ENCODE measurements at places on chromosomes 4 and X. TPM values are rescaled to one million over a fixed set of nuclear protein-coding genes. Genes with fewer than 3 reads are reported as not detected.

GRIPAP1 gene
- total RNA-seq: 87.3 TPM

PCDH19 gene
- total RNA-seq: not detected

AMER1 gene
- 6.5 TPM for total RNA-seq

- peaks cover 24% of the 10 kb centered on the region for H3K36me3 ChIP-seq
- H3K4me1 ChIP-seq: peaks cover 3% of the 10 kb centered on the region
- H3K27me3 ChIP-seq: no peaks in the 10 kb centered on the region
- no peak overlapping the region for H3K27ac ChIP-seq
- DNase-seq: no peak
These were observed 39.3 kb downstream of the SLAIN2 start for GRCh38 chr4:48380583-48381167.

DNA sequence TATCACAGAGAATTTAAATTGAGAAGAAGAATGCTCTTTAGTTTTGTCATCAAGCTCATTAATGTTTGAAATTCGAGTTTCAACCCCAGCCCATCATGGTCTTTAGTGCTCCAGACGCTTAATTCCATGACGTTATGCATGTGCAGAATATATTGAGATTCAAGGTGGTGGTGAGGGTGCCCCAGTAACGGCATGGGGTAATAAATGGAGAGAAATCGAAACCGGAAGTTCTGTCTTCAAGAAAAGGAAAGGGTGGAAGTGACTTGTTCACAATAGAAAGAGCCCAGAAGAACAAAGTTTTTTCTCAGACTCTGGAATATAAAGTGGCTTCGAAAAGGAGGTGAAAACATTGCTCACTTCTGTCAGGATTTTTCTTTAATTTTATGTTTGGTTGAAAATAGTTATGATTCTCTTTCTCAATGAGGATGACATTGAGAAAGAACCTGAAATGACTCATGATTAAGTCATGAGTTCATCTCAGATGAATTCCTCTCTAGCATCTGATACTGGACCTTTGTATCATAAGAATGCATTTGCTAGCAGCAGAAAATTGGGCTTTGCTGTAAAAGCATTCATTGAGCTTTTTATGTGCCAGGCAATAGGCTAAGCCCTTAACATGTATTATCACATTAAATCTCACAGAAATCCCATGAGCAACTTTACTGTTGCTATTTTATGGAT is 779 bp upstream of the DDX60L start:
- H3K27me3 ChIP-seq: no peaks in the 10 kb centered on the region
- H3K4me1 ChIP-seq: peaks cover 60% of the 10 kb centered on the region
- peak; percentile 85 for DNase-seq
- peak overlapping the region; percentile 98 for H3K4me3 ChIP-seq

DNA sequence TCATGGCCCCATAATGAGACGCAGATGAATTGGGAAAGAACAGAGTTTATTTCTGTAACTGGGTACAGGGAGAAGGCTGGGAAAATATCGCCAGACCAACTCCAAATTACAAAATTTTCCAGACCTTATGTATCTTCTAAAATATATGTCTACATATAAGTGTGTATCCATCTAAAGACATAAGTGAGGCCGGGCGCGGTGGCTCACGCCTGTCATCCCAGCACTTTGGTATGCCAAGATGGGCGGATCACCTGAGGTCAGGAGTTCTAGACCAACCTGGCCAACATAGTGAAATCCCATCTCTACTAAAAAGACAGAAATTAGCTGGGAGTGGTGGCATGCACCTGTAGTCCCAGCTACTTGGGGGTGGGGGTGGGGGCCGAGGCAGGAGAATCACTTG is 11.7 kb upstream of the DHRSX start:
- H3K4me1 ChIP-seq: peaks cover 3% of the 10 kb centered on the region
- no peak overlapping the region for H3K4me3 ChIP-seq
- no peak overlapping the region for H3K27ac ChIP-seq
- H3K27me3 ChIP-seq: no peaks in the 10 kb centered on the region

DNA sequence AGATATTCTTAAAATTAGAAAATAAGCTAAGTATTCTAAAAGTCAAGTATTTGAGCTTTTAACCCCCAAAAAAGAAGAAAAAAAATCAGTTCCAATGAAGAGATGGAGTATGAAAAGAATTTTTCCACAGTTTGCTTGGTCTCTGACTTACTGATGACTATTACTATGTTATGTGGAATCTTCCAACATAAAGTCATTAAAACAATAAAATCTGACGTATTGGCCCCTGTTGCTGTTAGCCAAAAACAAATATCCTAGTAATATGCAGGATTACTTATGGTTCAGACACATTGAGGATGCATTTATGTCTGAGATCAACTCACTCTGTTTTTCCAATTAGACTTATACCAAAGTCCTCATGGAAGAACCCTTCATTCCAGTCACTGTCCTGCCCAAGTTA is 517.2 kb upstream of the ADGRL3 start:
- no peaks in the 10 kb centered on the region for H3K36me3 ChIP-seq
- H3K27me3 ChIP-seq: no peaks in the 10 kb centered on the region
- no peaks in the 10 kb centered on the region for H3K4me1 ChIP-seq

GRCh38 chr4:40956721-40957255 is 207.0 kb downstream of the NSUN7 start:
- no peak overlapping the region for H3K27ac ChIP-seq
- H3K4me3 ChIP-seq: no peak overlapping the region
- no peaks in the 10 kb centered on the region for H3K4me1 ChIP-seq
- DNase-seq: no peak
- peaks cover 3% of the 10 kb centered on the region for H3K27me3 ChIP-seq
- no peaks in the 10 kb centered on the region for H3K36me3 ChIP-seq

- no peaks in the 10 kb centered on the region for H3K27me3 ChIP-seq
- peak overlapping the region; percentile 93 for H3K27ac ChIP-seq
- DNase-seq: peak; percentile 55
- peak overlapping the region; percentile 87 for H3K4me3 ChIP-seq
- peaks cover 5% of the 10 kb centered on the region for H3K36me3 ChIP-seq
- peaks cover 33% of the 10 kb centered on the region for H3K4me1 ChIP-seq
These were observed 457 bp upstream of the RAB9A start for GRCh38 chrX:13688384-13688957.

DNA sequence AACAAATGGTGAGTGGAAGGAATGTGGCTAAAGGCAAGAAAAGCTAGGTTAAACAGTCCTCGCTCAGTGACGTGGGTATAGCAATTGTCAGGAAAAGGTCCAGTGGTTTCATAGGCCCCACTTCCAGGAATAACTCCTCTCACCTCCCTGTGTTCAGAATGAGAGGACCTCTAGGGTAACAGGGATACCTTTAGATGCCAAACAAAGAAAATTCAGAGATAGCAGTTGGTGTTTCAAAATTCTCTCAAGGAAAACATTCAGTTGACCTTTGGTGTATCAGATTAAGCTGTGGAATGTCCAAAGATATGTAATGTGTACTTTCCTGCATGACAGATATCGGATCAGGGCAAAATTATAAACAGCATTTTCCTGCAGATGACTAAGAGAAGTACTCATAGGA is 155.9 kb downstream of the ARHGAP6 start:
- H3K4me3 ChIP-seq: no peak overlapping the region
- H3K4me1 ChIP-seq: no peaks in the 10 kb centered on the region
- DNase-seq: no peak
- no peaks in the 10 kb centered on the region for H3K27me3 ChIP-seq

- H3K4me3 ChIP-seq: no peak overlapping the region
- H3K4me1 ChIP-seq: no peaks in the 10 kb centered on the region
- H3K27ac ChIP-seq: no peak overlapping the region
- DNase-seq: no peak
- no peaks in the 10 kb centered on the region for H3K36me3 ChIP-seq
- peaks cover 2% of the 10 kb centered on the region for H3K27me3 ChIP-seq
These were observed 42.6 kb downstream of the RGS12 start for GRCh38 chr4:3335385-3335784.

DNA sequence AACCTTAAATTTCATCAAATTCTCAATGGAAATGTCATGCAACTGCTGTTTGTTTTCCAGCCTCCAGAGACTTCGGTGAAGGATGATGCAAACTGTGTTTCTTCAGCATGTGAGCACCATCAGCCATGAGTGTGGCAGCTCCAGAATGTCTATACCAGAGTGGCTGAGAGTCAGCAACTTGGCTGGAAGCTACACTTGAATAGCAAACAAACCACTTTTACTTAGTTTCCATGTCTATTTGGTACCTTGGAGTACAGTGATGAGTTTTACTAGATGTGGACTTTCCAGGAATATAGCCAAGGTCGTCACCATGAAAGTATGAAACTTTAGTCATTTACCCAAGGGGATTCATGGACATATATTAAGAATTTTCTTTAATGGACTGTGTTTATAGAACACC is 4.3 kb upstream of the IL21 start:
- no peak for DNase-seq
- no peak overlapping the region for H3K27ac ChIP-seq
- peaks cover 19% of the 10 kb centered on the region for H3K4me1 ChIP-seq

GRCh38 chrX:40908857-40909475 is 173.6 kb upstream of the MED14 start:
- DNase-seq: no peak
- no peak overlapping the region for H3K27ac ChIP-seq
- H3K4me3 ChIP-seq: no peak overlapping the region

- peaks cover 25% of the 10 kb centered on the region for H3K4me1 ChIP-seq
- H3K27ac ChIP-seq: peak overlapping the region; percentile 100
- peaks cover 17% of the 10 kb centered on the region for H3K36me3 ChIP-seq
- no peaks in the 10 kb centered on the region for H3K27me3 ChIP-seq
- H3K4me3 ChIP-seq: peak overlapping the region; percentile 98
These were observed 608 bp downstream of the TAF1 start for GRCh38 chrX:71366674-71367256.
